ENCODE measurements at places on chromosomes 3 and 15.

DNA sequence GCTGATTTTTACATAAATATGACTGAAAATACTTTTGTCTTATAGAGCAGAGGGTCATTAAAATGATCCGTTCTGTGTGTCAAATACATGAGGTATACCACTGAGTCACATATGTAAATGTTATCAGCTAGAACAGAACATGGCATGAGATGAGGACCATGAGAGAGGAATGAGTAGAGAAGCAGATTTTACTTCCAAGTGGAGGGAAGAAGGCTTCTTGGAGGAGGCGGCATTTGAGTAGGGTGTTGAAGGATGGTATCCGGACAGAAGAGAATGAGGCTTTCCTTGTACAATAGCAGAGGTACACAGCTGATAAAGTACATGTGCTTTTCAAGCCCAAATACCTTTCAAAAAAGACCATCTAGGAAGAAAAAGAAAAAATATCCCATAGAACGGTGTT lies 4.8 kb downstream of the LIPC start:
- no peak for DNase-seq

DNA sequence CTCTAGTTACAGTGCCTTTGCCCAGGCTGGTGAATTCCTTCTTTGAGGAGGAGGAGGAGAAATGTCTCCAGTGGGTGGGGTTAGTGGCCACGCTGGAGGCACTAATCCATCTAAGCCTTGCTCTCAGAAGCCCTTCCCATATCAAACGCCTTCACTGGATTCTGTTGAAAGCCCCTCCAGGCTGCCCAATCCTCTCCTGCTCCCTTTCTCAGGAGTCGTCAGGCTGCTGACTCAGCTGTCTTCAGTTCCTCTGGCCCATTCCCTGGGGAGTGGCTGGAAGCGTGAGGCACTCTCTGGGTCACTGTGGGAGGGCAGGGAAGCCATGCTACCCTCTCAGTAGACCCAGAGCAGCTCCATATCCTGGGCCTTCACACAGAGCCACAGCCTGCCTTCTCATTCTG lies 2.7 kb downstream of the AP2M1 start:
- peak; percentile 41 for DNase-seq

GRCh38 chr3:136708333-136708985 lies 43.7 kb downstream of the STAG1 start:
- DNase-seq, result no peak

GRCh38 chr3:81245043-81245442 lies 516.4 kb downstream of the GBE1 start:
- DNase-seq, result no peak

GRCh38 chr3:65732051-65732935 lies 306.4 kb downstream of the MAGI1 start:
- peak; percentile 93 for DNase-seq

- DNase-seq, result no peak
Measured at GRCh38 chr3:10445561-10446175, 59.7 kb downstream of the ATP2B2 start.

- no peak for DNase-seq
Measured at GRCh38 chr3:28188686-28189085, 52.7 kb upstream of the CMC1 start.
